ENCODE measurements at places on chromosomes 2 and 18.

DNA sequence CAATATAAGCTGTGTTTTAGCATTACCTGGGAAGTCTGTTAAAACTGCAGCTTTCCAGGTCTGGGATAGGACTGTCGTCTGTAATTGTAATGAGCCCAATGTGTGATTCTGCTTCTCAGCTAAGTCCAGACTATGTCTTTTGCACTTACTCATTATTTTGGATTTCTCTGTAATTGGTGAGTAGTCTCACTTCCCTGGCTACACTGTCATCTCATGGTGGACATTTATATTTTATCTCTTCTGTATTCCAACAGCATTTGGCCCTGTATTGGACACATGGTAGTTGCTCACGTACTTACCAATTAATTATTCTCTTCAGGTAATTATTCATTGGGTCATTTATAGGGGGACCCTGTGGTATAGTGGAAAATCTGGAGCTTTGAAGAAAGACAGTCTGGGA is 28.0 kb downstream of the LHCGR start:
- no peak for DNase-seq

DNA sequence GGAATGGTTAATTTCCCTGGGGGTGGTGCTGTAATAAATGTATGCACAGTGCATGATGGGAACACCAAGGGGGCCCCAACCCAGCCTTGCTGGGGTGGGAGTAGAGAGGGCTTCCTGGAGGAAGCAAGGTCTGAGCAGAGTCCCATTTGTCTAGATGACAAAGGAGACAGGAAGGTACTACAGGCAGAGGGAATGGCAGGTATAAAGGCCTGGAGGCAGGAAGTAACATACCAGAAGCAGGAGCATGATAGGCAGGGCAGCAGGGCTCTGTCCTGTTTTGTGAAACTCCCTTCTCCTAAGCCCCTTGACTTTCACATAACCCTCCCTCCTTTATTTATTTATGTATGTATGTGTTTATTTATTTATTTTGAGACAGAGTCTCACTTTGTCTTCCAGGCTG is 3.9 kb downstream of the GMPPA start:
- no peak for DNase-seq

GRCh38 chr18:36296650-36297416 is 680 bp upstream of the FHOD3 start:
- DNase-seq, result peak; percentile 57

DNA sequence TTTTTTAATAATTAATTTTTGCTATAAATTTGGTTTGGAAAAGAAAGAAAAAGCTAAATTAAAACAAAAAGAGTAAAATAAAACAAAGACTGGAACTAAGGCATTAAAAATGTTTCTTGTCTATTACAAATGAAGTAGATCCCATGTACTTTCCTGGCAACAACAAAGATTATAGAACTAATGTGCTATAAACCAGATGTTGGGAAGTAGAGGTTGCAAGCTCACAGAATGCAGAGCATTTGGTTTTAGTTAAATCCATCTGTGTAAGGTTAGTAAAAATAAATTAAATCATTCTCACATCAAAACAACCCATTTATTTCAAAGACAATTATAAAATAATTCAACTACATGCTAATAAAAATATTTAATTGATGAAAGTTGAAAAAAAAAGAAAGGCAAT is 157.2 kb upstream of the ZC3H15 start:
- DNase-seq, result no peak

GRCh38 chr18:1133541-1133940 is 228.9 kb downstream of the ADCYAP1 start:
- DNase-seq, result no peak

DNA sequence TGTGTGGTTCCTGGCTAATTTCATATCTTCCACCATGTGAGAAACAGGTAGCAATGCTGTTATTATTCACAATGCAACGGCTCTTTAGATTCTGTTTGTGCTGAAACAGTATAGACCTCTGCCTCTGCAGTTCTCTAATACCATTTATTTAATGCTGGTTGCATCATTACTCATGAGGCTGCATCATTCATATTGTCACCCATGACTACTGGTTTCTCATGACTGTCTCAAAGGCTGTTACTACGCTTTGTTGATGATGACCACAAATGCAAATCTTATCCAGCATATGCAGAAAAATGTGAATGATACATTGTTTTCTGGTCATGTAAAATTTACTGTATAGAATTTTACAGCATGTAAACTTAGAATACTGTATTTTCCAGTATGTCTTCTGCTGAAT is 22.5 kb downstream of the CAVIN2 start:
- DNase-seq, result peak; percentile 46

DNA sequence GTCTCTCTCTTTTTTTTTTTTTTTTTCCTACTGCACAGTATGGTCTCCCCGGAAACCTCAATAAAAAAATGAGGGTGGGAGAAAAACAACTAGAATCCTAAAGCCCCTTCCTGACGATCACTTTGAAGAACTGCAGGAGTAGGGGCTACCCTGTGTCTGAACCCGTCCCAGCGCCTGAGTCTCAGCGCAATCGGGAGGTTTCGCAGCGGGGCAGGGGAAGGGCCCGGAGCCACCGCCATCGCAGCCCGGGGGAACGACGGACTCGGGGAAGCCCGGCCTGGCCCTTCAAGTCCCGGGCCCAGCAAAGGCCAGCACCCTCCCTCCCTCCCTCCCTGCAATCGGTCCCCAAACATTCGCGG is 411 bp downstream of the NARS1 start:
- DNase-seq, result no peak

- peak; percentile 69 for DNase-seq
Measured at GRCh38 chr2:144516981-144517865, 2.7 kb downstream of the ZEB2 start.

DNA sequence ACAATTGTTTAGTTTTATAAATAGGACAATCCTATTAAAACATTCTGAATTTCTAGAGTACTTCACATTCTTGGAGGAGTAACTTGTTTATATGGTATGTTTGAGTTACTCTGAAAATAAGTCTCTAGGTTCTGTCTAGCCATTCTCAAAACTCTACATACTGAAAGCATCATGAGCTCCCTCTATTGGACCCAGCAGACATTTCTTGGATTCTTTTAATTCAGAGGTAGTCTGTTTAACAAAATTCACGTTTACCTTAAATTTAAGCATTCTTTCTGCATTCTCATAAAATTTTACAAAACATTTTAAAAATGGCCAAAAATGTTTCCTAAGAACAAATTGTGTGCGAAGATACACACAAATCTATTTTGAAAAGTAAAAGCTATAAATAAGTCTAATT is 15.3 kb downstream of the SP9 start:
- DNase-seq, result no peak

GRCh38 chr2:237016121-237016915 is 69.4 kb upstream of the COPS8 start:
- DNase-seq, result no peak

DNA sequence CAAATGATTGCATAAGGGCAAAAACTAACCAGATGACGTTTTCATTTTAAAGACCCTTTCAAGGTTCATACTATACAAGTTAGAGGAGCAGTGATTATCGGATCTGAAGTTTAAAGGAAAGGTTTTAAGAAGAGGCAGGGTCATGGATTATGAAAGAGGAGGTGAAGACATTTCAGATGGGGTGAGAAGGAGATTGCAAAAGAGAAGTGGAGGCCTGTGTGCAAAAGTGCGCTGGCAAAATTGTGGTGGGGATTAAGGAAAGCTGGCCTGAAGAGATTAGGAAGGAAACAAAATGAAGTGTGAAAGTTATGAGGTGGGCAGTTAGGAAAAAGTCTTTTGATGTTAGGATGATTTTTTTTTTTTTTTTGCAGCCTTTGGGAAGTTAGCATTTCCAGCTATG is 935.7 kb upstream of the FAM98A start:
- DNase-seq, result no peak

DNA sequence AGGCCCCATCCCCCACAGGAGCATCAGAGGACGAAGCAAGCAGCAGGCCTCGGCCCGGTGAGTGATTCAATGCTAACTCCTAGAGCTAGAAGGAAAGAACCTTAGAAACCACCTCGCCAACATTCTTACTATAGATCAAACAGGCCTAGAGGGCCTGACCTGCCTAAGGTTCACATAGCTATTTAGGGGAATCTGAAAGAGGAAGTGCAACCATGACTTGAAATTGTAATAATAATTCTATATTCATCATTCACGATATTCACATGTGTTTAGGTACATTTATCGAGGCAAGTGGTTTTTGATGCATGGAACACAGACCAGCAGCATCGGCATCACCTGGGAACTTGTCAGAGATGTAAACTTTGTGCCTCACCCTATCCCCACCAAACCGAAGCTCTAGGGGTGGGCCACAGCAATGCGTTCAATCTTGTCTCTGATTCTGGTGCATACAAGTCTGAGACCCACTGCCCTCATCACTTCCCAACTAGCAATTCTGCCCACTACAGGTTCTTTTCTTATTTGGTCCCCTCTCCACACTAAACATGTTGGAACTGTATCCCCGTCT is 78.0 kb upstream of the DNMT3A start:
- no peak for DNase-seq

GRCh38 chr2:241545106-241545505 is 13.4 kb upstream of the BOK start:
- no peak for DNase-seq

- no peak for DNase-seq
Measured at GRCh38 chr2:158796652-158797051, 1.5 kb downstream of the DAPL1 start.

GRCh38 chr18:76265497-76266235 is 229.4 kb downstream of the ZNF516 start:
- DNase-seq, result no peak

DNA sequence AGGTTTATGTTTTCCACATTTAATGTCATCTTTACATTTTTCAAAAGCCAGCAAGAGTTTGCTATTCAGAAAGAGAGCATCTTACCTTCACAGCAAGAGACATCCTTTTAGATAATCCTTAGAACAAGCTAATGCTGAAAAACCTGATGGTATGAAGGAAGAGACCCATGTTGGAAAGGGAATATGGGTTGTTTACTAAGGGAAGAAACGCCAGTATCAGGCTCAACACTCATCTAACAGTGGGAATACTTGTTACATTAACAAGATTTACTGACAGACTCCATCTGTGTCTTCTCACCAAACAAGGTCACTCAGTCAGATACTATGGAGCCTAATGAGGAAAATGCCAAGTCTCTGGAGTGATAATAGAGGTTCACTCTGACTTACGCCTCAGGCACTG is 1474.1 kb upstream of the SLC39A10 start:
- DNase-seq, result no peak

GRCh38 chr2:234823877-234824376 is 127.9 kb upstream of the SH3BP4 start:
- peak; percentile 67 for DNase-seq
